ENCODE measurements at places on chromosomes 12 and 14.

DNA sequence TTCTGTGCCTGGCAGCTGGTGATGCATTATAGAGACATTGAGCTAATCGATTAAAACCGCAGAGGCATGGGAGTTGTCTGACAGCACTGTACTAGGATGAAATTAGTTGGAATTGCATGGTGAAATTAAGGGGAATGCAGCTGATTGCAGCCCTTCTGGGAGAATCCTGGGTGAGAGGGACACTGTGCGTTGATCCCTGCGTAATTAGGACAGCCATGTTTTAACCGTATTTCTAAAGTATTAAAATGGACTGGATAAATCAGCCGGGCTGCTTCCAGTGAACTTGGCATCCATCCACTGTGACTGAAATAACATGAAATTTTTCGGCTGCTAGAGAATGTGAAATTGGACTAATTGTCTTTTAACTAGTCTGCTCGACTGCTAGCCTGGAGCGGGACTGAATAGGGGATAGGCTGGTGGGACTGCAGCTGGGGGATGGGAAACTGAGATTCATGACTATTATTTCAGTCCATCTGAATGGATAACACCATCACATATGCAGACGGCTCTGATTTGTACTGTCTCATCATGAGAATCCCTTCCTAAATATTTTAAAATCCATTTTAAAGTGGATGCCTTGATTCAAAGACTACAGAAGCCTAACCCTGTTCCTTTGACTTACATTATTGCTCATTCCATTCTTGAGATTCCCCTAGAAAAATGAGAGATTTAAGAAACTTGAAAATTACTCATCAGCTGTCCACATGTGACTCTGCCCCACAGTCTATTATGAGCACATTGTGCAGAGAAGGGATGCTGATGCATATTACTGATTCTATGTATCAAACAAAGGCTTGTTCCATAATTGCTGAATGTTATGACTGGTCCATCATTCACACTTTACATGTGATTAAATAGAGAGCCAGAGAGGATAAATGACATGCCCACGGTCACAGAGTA lies 343.9 kb downstream of the NPAS3 start:
- DNase-seq, result no peak

DNA sequence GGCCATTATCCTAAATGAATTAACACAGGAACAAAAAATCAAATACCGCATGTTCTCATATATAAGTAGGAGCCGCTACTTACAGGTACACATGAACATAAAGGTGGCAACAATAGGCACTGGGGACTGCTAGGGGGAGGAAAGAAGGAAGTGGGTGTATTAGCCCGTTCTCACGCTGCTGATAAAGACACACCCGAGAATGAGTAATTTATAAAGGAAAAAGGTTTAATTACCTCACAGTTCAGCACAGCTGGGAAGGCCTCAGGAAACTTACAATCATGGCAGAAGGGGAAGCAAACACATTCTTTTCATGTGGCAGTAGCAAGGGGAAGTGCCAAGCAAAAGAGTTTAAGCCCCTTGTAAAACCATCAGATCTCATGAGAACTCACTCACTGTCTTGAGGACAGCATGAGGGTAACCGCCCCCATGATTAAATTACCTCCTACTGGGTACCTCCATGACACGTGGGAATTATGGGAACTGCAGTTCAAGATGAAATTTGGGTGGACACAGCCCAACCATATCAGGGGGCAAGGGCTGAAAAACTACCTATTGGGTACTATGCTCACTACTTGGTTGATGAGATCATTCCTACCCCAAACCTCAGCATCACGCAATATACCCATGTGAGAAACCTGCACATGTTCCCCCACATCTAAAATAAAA lies 16.4 kb upstream of the MIA2 start:
- DNase-seq, result no peak

DNA sequence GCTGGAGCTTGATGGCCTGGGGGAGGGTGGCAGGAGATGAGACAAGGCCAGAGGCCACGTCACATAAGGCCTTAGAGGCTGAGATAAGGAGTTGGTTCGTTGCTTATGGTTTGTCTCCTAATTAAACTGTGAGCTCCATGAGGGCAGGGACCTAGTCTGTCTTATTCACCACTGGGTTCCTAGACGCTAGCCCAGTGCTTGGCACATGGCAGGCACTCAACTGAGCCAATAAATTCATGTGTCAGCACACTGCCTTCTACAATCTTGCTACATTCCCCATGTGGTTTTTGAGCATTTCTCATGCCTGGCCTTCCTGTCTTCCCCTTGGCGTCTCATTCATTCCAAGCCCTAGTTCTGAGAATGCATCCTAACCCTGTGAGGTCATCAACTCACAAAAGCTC lies 92.5 kb upstream of the MED13L start:
- no peak for DNase-seq

- DNase-seq, result no peak
Observed at GRCh38 chr12:77925536-77926108, 94.9 kb downstream of the NAV3 start.

DNA sequence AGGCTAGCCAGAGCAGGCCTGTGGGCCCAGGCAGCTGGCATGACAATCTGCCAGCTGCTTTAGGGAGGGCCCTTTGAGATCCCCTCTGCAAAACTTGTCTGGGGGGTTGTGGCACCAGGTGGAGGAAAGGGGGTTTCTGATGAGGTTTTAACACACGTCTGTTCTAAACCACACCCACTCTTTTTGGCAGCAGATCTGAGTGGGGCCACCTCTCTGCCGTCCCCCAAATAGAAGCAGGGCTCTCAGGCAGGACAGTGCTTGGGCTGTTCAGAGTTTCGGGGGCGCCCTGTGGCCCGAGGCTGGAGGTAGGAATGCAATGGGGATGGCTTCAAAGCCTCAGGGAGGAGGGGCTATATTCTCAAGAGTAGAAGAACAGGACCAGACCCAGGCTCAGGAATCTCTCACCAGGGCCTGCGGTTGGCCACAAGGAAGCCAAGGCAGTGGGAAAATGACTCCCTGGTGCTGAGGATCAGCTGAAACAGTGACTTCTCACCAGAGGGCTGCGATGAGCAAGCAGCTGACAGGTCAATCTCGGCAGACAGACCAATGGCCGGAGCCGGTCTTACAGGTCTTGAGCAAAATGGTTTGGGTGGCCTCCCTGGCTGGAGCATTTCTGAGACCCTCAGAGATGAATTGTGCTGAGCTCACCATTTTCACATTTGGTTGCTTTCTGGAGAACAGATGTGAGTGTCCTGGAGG lies 1.5 kb upstream of the KRT5 start:
- DNase-seq, result peak; percentile 81

- no peak for DNase-seq
Observed at GRCh38 chr14:24508155-24508840, at the start of gene CMA1. CMA1 (minus strand) TSS chr14:24508265; CDS start chr14:24508235, 30 bp downstream.

- DNase-seq, result no peak
Observed at GRCh38 chr14:83816761-83817160, 1713.2 kb upstream of the FLRT2 start.

GRCh38 chr14:75711105-75711795 lies 50.2 kb downstream of the TTLL5 start:
- DNase-seq, result no peak

- no peak for DNase-seq
Observed at GRCh38 chr14:67241411-67242167, at the start of gene PALS1. PALS1 (plus strand) TSS chr14:67241435; CDS start chr14:67279171, 37,736 bp downstream.

DNA sequence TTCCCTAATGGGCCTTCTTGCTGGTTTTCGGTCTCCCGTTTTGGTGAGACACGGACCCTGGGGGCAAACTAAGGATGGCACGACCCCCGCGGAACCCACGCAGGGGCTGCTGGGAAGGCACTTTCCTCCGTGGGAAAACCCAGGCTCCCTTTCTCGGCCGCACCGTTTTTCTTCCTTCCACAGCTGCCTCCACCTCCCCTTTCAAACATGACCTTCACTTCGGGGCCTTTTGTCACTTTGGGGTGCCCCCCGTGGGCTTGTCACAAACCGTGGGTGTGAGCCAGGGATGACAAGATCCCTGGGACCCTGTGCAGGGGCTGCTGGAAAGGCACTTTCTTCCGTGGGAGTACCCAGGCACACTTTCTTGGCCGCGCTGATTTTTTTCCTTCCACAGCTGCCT lies 268.7 kb downstream of the ALG10 start:
- DNase-seq, result no peak

DNA sequence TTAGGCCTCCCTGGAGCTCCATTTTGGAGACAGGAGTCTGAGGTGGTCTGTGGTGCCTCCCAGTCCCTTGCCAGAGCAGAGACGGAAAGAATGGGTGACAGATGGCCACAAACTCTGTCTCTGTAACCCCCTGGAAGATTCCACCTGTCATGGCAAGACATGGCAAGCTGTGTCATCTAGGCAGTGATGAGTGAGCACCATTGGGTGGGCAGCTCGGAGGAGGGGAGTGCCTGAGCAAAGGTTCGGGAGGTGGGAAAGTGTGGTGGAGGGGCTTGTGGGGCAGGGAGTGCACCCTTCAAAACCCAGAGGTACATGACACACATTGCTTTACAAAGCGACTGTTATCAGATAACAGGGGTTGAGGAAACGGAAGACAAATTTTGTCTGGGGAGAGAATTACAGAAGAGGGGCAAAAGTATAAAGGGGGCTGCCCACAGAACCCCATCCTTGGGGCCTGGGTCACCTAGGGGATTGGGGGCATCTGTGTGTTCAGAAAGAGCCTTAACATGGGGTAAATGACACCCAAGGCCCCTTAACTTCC lies 3.5 kb downstream of the RIN3 start:
- DNase-seq, result no peak

GRCh38 chr12:11819643-11820042 lies 170.2 kb downstream of the ETV6 start:
- no peak for DNase-seq
